ENCODE measurements at places on chromosomes 16 and 17. TPM values are rescaled to one million over a fixed set of nuclear protein-coding genes. Genes with fewer than 3 reads are reported as not detected.

ARHGAP23 gene
- total RNA-seq: 110 TPM

- DNase-seq: peak; percentile 48
Observed at GRCh38 chr17:8147141-8147804, 4.9 kb downstream of the PER1 start.

TMEM235 gene
- total RNA-seq: not detected

CCDC40 gene
- total RNA-seq: 3.3 TPM

ECI1 gene
- 31.3 TPM for total RNA-seq

DNA sequence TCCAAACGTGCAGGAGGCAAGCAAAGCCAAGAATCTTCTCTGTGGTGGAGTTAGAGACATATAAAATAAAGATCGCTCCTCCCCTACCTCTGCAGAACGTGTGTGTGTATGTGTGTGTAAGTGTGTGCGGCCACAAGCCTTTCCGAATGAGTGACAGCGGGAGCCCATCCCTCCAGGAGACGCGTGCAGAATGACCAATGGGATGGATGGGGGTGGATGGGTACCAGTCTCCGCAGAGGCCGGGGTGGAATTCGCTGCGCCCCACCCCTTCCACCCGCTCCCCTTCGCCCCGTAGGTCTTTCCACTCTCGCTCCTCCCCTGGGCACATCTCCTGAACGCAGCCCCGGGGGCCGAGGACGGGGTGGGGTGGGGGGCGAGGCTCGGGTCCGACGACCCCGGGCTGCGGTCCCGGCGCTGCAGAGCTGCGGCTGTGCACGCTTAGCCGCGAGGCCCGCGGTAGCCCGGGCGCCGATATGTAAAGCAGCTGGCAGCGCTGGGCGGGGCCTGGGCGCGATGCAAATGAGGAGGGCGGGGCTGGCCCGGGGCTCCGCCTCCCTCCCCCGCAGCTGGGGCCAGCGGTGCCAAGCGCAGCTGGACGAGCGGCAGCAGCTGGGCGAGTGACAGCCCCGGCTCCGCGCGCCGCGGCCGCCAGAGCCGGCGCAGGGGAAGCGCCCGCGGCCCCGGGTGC is at the start of gene PRKCB:
PRKCB (plus strand) TSS at position 594 of the 688 bp plus-strand sequence.
- peak; percentile 89 for DNase-seq

DNA sequence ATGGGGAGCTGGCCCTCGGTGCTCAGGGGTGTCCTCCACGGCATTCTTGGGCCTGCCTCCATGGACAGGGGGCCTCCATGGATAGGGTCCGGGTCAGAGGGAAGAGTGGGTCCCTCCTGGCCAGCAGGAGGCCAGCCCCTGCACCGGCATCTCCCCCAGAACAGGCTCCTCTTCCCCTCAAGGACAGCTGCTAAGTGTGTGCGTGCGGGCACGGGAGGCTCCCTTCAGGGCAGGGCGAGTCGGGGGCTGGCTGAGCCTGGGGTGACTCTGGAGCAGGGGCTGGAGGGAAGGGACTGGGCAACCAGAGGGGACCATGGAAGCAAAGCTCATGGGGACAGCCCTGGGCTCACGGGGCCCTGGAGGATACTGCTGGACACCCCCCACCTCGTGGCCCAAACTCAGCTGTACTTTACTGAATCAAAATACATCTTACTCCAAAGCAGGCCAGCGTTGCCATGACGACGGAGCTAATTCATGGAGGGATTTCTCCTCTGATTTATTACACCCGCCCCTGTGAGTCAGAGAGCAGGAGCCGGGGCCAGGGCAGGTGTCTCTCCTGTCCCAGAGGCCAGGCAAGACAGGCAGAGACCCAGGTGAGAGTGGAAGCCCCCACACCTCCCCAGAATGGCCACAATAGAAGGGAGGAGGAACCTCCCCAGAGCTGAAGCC is 2.1 kb downstream of the CASKIN1 start:
- DNase-seq: no peak

Data from aorta (tissue), 5 donors.